ENCODE measurements at places on chromosomes 7 and 10.

DNA sequence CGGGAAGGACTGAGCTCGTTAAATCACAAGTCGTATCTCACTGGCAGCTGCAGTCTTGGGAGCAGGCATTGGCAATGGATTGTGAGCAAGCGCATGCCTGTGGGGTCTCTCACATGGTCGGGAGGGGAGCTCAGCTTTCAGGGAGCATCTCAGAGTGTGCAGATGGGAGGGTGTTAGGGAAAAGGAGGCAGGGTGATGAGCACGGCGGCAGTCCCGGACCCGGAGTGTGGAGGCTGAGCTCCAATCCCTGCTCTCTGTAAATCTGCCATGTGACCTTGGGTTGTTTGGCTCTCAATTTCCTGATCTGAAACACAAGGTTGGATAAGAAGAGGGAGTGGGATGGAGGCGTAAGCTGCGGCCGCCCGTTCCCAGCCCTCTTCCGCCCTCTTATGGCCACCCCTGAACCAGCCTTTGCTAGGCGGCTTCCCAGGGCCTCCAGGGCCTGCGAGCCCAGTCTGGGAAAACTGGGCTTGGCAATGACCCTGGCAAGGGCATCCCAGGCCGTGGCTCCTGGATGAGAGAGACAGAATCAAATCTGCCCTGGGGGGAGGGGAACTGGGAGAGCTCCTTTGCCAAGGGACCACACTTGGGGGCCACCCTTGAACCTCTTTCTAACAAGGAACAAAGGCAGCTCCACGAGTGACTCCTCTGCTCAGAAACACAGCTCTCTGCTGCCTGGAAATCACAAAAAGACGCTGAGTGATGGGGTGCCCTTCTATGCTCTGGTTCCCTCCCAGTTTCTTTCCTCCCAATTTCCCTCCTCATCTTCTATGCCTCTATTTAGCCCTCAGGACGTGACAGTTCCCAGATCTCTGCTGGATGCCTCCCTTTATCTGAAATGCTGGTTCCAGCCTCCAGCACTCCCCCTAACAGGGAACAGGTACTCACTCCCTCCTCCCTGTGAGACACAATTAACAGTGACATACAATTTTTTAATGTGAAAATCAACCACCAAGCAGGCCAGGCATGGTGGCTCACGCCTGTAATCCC, 41.7 kb upstream of the LOXL4 start:
- no peak for DNase-seq

- no peak for DNase-seq
These were observed 305.1 kb upstream of the PITRM1 start for GRCh38 chr10:3477683-3478082.

DNA sequence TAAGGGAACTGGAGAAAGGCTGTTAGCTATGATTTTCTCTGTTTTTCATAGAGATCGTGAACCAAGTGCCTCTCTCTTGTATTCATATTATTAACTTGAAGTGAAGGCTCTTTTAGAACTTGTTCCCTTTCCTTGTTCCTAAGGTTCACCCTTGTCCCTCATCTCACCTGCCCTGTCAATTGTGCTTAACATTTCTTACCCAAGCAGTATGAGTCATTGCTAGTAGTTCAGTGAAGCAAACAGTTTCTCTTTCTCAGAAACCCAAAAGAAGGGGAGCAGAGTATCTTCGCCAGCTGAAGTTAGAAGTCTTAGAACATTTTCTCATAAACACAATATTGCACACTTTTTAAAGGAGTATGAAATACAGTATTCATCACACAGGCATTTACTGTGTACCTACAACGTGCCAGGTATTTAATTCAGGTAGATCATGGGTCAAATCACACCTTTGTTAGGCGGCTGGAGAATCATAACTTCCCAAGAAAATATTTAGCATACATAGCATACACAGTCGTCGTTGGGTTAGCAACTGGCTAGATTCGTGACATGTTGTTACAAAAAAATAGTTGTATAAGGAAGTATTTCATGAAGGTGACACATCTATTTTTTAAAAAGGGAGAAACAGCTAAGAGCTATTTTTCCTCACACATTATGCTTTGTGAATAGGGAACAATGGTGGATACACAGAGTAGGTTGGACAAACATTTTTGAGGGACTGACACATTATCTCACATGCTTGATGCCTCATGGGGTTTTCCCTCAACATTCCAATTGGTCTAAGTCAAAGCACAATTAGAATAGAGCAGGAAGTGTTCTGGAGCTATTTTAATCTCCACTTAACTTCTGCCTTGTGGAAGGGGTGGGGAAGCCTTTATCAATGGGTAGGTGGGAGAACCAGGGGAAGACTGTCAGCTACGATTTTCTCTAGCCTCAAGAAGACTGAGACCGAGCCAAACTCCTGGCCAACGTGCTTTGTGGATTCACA, 13.2 kb downstream of the HDAC9 start:
- no peak for DNase-seq

- DNase-seq, result no peak
These were observed 1.9 kb downstream of the DHX32 start for GRCh38 chr10:125878957-125879835.

DNA sequence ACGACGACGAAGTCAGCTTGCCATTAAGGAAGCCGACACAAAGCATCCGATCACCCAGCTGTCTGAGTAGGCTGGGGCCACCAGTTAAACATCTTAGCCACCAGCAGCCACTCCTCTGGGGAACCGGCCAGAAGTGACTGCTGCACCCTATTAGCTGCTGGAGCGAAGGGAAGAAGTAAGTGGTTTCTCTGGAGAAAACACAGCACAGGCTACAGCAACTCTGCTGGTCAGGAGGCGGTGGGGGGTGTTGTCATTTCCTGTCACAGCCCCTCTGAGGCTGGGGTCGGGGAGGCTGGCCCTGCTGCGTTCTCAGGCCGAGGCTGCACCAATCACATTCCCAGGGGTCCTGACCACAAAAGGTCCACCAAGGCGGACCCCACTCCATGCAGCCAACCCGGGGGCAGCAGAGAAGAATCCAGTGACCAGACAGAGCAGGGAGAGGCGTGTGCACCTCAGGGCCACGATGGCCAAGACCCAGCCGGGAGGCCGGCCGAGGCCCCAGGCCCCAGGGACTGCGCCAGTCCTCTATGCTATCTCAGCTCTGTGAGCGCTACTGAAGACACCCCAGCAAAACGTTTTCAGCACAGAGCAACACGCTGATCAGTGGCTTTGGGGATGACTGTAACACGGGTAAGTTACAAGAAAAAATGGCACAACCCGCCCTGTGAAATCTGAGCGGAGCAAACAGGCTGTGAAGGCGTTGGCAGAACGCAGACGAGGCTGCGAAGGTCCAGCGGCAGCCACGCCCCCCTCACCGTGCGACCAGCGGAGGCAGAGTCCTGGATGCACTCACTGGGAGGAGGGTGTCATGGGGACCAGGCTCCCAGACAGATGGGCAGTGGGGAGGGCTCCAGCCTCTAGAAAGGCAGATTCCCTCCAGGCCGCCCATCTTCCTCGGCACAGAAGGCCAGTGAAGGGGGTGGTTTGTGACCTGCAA, 24.8 kb downstream of the STK32C start:
- no peak for DNase-seq

GRCh38 chr10:29411666-29412315, 122.9 kb downstream of the LYZL1 start:
- DNase-seq, result no peak

GRCh38 chr7:133039614-133040013, 42.3 kb downstream of the CHCHD3 start:
- no peak for DNase-seq

- no peak for DNase-seq
These were observed 203.0 kb downstream of the HIBADH start for GRCh38 chr7:27459731-27460053.

GRCh38 chr10:13703997-13704536, 117.3 kb downstream of the PRPF18 start:
- DNase-seq, result no peak

GRCh38 chr10:76082232-76082631, 650.8 kb downstream of the LRMDA start:
- DNase-seq, result no peak

DNA sequence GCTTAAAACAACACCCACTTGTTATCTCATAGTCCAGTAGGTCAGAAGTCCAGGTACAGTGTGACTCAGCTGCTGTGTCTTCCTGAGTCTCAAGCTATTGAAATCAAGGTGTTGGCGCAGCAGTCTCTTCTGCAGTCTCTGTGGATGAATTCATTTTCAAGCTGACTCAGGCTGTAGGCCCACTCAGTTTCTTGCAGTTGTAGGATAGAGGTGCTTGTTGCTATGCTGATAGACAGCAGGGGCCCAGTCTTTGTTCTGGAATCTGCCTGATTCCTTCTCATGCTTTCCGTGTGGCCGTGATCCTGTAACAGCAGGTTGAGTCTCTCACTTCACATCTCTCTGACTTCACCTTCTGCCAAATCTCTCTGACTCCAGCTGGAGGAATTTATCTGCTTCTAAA, 400.4 kb upstream of the POM121L12 start:
- DNase-seq, result no peak

DNA sequence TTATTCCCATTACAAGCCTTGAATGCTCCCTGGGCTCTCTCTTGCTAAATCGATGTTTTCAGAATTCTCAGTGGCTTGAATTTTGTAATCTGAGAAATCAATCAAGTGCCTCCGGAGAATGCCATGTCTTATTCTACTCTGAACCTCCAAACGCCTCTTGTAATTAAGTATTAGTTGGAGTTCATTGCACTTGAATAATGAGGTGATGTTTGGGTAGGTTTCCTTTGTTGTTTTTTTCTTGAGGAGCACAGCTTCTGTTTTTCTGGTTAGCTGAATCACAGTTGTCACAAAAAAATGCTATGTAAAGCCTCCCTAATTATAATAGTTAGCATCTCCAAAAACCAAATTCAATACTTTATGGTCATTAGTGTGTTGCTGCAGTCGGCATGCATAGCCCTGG, 100.3 kb downstream of the PLPP4 start:
- DNase-seq, result no peak

GRCh38 chr7:115435178-115435577, 513.3 kb downstream of the MDFIC start:
- DNase-seq, result no peak

DNA sequence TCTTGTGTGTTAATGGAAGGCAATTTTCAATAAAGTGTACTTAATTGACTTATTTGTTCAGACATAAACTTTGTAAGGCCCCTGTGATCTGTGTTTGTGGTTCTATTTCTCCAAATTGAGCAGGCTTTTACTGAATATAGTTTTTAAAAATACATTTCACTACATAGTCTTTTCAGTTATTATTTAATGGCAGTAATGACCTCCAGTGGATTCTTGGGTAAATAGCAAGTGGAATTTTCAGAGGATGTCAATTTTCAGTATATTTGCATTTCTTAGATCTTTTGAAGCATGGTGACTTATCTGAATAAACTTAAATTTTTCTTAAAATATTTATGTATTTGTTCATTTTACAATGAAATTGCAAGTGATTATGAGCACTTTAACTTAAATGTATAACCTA, 203.1 kb upstream of the PCLO start:
- no peak for DNase-seq

- no peak for DNase-seq
These were observed 237.4 kb downstream of the ELMO1 start for GRCh38 chr7:37211097-37211880.

DNA sequence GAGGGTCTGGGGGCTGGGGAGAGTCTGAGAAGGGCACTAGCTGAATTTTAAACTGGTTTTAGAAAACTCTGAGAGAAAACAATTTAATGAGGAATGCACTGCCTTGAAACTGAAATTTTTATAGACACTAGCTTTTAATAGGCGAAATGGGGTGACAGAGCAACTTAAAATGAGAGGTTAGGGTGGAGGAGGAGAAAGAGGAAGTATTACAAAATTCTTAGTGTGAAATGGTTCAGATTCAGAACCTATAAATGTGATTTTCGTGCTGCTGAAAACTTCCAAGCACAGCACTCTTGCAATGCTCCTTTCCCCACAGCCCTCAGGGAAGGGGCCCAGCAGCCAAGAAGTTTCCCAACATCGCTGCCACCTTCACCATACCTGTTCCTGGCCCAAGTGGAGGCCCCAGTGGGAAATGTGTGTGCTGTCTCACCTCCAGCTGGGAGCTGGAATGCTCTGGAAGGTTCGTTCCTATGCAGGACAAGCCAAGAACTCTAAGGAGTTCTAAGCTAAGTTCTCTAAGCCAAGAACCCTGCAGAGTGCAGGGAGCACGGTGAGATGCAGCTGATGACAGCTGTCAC, 60.0 kb downstream of the ATXN7L1 start:
- no peak for DNase-seq

DNA sequence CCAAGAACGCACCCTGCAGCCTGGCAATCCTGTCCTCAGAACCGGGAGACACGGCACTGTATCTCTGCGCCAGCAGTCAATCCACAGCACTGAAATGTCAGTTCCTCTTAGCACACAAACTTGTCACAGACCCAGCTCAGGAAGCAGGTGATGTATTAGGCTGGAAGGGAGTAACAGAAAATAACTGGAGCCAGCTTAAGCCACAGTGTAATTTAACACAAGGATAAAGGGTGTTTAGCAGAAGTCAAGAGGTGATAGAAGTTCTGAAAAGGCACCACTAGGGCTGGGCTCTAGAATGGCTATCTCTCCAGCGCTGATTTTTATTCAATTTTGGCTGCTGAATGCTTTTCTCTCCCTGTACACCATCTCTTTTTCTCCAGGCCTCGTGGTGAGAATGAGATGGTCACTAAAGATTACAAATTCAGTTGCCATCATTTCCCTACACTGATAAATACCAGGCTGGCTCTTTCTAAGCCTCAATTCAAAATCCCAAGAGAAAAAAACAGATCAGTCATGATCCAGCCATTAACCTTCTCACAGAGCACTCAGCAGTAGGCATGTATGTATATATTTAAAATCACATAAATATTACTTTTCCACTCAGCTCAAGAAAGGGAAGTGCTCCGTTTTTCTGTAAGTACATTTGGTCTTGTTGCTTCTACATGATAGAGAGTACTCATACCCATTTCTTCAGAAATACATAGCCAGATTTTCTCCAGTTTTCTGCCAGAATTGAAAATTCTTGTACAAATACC, 102.7 kb upstream of the PRSS1 start:
- DNase-seq, result no peak

GRCh38 chr10:28761084-28761846, 83.9 kb downstream of the BAMBI start:
- no peak for DNase-seq

GRCh38 chr7:15848362-15848761, 161.9 kb upstream of the MEOX2 start:
- DNase-seq, result no peak

DNA sequence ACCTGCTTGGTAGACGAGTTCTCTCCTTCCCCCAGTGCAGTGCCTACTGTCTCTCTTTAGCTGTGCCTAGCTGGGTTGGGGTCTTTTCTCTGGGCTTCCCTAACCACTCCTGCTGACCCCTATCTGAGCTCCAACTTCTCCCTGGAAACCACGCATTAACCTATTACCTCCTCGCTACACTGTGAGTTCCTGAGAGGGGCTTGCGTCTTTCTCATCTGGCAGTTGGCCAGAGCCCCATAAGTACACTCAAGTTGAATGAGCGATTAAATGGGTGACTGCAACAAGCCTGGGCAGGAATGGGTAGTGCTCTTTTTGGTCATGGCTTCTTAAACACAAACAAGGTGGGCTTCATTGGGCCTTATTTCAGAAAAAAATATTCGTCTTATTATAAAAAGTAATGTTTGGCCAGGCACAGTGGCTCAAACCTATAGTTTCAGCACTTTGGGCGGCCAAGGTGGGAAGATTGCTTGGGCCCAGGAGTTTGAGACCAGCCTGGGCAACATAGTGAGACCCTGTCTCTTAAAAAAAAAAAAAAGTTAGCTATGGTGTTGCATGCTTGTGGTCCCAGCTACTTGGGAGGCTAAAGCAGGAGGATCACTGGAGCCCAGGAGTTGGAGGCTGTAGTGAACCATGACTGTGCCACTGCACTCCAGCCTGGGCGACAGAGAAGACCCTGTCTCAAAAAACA, 41.4 kb downstream of the SYPL1 start:
- no peak for DNase-seq

- peak; percentile 15 for DNase-seq
These were observed 197.3 kb downstream of the PRPF18 start for GRCh38 chr10:13784067-13784466.

All from activated naive CD4-positive, alpha-beta T cell treated with Interleukin-2 at 50 U/mL for 16 hours (primary cell).